ENCODE measurements at places on chromosomes 2 and 18.

GRCh38 chr2:97759727-97760407 is 46.5 kb downstream of the ZAP70 start:
- DNase-seq, result no peak

- no peak for DNase-seq
These were observed 1.2 kb downstream of the UGT1A9 start for GRCh38 chr2:233672886-233673285.

- no peak for DNase-seq
These were observed 13.9 kb upstream of the PROM2 start for GRCh38 chr2:95260028-95261023.

GRCh38 chr18:3281456-3282400 is 19.8 kb downstream of the MYL12B start:
- DNase-seq, result no peak

DNA sequence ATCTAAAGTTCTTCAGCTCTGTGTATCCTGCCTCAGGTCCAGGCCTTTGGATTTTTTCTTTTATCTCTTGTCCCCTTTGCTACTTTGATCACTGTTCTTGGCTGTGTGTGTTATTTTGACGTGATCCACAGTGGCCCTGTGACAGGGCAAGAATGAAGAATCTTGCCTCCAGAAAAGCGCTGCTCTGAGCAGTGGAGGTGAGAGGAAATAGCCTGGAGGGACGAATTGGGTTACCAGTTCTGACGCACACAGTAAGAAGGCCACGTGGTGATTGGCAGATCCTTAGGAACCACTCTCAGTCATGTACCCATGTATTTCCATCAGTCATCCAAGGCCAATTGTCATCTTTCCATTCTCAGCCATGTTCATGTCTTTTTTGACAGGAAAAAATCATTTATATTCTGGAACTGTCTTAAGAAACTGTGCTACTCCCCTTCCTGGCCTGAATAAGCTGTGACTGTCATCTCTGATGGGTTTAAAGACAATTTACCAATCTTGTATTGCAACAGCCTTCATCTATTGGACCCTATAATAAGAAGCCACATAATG is 47.6 kb downstream of the MAPK4 start:
- DNase-seq, result no peak

DNA sequence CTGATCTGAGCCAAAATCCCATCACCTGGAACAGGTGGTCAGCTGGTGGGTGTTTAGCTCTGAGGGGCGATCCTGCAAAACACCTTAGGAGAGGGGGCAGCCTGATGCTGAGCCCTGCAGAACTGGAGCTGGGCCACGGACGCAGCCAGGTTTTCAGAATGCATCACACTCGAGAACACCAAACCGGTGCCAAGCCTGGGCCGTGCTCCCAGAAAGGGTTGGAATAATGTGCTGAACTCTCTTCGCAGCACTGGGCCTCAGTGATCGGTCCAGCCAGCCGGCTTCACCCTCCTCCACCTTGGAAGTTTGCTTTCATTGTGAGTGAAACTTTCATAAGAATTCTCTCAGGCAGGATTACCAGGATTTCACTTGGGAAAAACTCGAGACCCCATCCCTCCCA is 56.5 kb upstream of the TTC39C start:
- no peak for DNase-seq

All from WERI-Rb-1 (cell line).